ENCODE measurements at places on chromosomes 5 and 9.

DNA sequence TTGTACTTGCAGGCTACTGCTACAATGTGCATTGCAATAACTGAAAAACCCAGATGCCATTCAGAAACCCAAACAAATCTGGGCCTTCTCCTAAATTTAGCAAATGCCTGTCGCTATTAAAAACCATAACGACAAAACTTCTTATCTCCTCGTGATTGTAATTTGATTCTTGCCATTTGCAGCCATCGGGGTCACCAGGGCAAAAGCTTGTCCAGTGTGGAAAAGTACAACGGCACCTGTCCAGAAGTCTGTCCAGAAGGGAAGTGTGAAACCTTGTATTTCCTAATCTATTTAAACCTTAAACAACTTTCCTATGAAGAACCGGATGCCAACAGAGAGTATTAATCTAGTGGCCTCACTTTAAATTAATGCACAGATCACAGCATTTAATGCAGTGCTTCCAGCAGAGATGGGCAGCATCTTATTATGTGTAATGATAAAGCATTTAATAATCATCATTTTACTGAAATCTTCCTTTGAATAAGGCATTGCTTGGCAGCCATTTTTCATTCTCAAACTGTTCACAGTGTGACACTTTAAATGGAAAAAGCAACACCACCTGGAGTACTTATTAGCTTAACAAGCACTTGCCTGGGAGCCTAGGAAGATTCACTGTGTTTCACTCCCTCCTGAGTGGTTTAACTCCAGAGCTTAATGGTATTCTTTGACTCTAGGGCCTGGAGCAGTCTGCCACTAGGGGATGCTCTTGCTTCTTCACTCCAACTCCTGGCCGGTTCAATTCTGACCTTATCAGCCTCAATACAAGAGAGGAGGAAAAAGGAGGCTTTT, 4.9 kb upstream of the C7 start:
- DNase-seq, result peak; percentile 86

- peak; percentile 13 for DNase-seq
These were observed 2257.5 kb upstream of the C9orf72 start for GRCh38 chr9:29830821-29831220.

- DNase-seq, result no peak
These were observed 37.6 kb downstream of the PTGER4 start for GRCh38 chr5:40717281-40717680.

GRCh38 chr5:148425808-148426207, 42.0 kb downstream of the FBXO38 start:
- peak; percentile 42 for DNase-seq

DNA sequence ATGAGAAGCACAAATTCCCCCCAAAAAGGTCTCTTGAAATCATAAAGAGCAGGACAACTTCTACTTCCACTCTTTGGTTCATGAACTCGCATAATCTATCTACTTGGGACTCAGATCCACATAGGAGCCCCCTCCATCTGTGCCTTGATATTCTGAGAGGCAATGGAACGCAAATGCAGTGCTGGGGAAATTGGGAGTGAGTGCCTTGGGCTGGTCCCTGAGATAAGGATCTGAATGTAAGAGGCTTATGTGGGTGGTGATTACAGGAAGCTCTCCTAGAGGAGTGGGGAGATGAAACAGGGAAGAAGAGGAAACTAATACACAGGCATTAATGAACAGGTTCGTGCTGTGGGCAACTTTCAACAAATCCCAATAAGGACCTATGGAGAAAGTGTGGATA, 285.6 kb downstream of the RASEF start:
- no peak for DNase-seq

DNA sequence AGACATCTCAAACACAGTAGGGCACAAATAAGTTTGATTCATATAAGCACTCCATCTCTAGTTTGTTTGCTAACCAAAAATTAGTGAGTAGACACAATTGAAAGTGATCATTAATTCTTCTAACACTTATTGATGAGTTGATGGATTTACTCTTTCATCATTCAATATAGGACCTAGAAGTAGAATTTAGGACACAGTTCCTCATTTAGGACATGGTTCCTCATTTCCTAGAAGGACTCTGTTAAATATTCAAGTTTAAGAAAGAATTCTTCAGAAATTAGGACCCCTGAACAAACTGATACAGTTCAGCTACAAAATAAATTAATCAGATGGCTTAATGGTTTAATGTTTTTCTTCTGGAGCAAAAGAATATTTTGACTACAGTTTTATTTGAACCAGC, 143.5 kb upstream of the PRR16 start:
- no peak for DNase-seq

- no peak for DNase-seq
These were observed 283.1 kb downstream of the ADAMTS6 start for GRCh38 chr5:65198456-65199120.

- no peak for DNase-seq
These were observed 55.6 kb downstream of the ALG2 start for GRCh38 chr9:99166149-99166548.

- DNase-seq, result peak; percentile 37
These were observed 335 bp downstream of the GALNT12 start for GRCh38 chr9:98807814-98808195.

GRCh38 chr5:132389585-132390286, 20.2 kb downstream of the SLC22A5 start:
- no peak for DNase-seq

GRCh38 chr5:168766426-168766700, 187.2 kb upstream of the PANK3 start:
- no peak for DNase-seq

DNA sequence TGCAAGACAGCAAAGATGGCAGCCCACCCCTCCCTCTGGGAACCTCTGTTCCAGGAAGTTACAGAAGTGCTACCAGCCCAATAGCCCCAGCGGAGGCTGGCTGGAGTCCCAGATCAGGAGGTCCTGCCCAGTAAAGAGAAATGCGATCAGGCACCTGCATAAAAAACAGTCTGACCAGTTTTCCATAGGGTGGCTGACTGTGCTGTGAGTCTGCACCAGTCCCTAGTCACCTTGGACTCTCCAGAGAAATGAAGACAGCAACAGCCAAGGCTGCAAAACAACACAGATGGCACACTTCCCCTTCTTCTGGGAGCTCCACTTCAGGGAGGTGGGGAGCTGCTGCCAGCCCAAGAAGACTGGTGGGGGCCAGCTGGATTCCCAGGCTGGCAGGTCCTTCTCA, 265.5 kb upstream of the PCSK5 start:
- no peak for DNase-seq

DNA sequence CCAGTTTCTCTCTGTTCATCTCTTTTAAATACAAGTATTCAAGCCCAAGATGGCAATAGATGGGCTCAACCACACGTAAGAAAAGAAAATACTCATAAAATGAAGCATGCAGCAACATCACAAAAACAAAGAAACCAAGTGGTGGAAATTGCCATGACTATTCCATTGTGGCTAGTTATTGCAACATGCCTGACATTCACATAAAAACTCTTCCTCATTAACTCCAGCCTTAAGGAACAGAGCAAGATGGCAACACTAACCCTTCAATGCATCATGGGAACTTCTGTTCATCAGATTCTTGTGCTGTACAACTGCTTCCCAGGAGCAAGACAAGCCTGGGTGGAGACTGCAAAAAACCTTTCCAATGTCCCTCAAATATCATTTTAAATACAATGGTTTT, 1.4 kb upstream of the GLIS3 start:
- DNase-seq, result no peak

- no peak for DNase-seq
These were observed 120.7 kb upstream of the RASEF start for GRCh38 chr9:83183621-83184020.

- DNase-seq, result no peak
These were observed 1503.4 kb upstream of the WWC1 start for GRCh38 chr5:166788050-166788449.

DNA sequence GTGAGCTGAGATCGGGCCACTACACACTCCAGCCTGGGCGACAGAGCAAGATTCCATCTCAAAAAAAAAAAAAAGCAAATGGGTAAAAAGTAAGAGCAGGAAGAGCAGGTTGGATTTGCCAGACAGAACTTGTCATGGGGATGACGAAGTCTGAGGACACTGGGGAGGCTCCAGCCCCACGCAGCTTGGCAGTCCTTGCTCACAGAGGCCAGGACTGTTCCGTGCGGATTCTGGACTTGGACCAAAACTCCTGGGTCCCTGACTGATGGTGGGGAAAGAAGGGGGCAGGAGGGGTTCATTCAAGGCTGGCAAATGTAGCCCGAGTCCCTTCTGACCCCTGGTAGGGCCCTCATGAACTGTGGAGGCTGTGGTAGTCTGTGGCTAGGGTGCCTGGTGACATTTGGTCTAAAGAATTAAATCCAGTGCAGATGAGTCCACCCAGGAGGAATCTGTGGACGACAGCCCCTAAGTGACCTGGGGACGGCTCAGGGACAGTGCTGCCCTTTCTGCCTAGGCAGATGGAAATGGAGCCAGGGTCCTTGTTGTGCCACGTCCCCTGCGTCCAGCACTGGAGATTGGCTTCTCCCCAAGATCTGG, 3.1 kb downstream of the FGD3 start:
- no peak for DNase-seq

DNA sequence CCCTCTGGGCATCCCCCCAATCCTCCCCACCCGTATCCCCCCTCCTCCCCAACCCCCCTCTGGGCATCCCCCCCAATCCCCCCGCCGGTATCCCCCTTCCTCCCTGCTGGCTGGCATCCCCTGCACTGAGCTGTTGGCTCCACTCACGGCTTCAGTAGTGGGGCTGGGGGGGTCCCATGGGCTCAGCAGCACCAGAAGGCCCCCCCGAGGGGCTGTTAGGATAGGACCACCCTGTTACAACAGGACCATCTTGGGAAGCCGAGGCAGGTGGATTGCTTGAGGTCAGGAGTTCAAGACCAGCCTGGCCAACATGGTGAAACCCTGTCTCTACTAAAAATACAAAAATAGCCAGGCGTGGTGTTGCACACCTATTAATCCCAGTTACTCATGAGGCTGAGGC, 42.4 kb downstream of the EXD3 start:
- DNase-seq, result no peak

- no peak for DNase-seq
These were observed 41.6 kb downstream of the TRIO start for GRCh38 chr5:14184725-14185124.

DNA sequence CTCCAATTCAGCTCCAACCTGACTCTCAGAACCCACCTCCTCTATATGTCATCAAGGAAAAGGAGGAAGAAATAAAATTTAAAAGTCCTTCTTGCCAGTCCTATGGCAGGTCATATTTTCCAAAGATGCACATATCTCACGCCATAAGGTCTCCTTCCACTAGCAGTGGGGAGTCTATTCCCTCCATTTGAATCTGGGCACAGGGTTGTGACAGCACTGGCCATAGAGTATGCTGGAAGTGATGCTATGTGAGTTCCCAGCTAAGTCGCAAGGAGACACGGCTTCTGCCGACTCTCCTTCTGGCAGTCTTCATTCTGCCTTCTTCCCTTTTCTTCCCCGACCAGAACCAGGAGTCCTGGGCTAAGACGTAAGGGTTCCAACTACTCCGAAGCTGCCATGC, 883.9 kb upstream of the DMAC1 start:
- no peak for DNase-seq

DNA sequence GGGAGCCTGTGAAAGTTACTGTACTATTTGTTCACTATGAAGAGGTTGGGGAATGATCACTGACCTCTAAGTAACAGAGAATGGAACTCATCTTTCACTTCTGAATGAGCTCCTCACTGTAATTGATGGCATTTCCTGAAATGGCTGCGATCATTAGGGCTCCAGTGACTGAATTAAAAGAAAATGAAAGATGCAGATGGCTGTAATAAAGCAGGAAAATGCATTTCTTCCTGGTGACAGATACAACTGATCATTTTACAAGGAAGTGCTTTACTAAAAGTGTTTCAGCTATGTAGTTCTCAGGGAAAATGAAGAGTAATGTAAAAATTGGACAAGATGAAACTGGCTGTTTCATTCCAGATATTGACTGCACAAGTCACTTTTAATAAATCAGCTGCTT, 1200.6 kb upstream of the NUDT12 start:
- DNase-seq, result no peak

- peak; percentile 3 for DNase-seq
These were observed 335.8 kb upstream of the DAB2 start for GRCh38 chr5:39760385-39761198.

- peak; percentile 96 for DNase-seq
These were observed 16.8 kb downstream of the ACSL6 start for GRCh38 chr5:131994533-131995226.

GRCh38 chr9:125536167-125536772, 170.7 kb downstream of the MAPKAP1 start:
- DNase-seq, result no peak
